Fibroblast of the conjunctiva (primary cell): ENCODE measurements at places on chromosomes 13 and 19.

DNA sequence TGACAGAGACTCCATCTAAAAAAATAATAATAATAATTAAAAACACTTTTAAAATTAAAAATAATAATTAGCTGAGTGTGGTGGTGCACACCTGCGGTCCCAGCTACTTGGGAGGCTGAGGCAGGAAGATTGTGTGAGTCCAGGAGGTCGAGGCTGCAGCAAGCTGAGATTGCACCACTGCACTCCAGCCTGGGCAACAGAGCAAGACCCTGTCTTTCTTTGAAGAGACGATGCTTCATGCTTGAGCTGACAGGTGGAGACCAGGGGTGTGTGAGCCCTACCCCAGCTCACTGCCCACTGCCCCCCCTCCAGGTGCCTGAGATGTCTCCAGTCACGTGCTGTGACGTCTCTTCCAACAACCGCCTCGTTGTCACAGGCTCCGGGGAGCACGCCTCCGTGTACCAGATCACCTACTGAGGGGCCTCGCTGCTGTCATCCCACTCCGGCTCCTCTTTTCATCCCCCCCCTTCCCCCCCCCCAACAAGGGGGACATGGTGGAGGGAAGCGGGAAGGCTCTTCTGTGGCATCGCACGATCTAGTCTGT is 17.3 kb downstream of the TLE6 start:
- no peak for DNase-seq

- no peak for DNase-seq
Observed at GRCh38 chr19:39679791-39680168, 24.1 kb downstream of the LGALS16 start.

DNA sequence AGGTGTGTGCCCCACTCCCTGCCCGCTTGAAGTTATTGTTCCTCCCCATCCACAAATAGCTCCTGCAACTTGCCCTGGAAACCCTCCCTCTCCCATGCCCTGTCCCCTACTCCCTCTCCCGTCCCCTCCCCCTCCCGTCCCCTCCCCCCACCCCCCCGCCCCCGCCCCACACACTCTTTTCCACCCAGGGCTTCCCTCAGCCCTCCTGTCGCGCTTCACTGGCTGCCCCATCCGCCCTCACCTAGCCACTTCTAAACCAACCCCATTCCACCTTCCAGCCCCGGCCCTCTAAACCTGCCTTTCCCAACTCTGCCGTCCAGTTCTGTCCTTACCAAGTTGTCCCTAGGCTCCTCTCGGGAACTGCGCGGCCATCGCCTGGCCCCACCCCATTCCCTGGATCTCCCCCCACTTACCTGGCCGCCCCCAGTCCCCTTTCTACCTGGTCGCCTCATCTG is 993 bp downstream of the RGL3 start:
- DNase-seq = no peak

GRCh38 chr19:56810260-56810659 is 30.3 kb downstream of the PEG3 start:
- DNase-seq = no peak
